ENCODE measurements at places on chromosomes 4 and X.

DNA sequence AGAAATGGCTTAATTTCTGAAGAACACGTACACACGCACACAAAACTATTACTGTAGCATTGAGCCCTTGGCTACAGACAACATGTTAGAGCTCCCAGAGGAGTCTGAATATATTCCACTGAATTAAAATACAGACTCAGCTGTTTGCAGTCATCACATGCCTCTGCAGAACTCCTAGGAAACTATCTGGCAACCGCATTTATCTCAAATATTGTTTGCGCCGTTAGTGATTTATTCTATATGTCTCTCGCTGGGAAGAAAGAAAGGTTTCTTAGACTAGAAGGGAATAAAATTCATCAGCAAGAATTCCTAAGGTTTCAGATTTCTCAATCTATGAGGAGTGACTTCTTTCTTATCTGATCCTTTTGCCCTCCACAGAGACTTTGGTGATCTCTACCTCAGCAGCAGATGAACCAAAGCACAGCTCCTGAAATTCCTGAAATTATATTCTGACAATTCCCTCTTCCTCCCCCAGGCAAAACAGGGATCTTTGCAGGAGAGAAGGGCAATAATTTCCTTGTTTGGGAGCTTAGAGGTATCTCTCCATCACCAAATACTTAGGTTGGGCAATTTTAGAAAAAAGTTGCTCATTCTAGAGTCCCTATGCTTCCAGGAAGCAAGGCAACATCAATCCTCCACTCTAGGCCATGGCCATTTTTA lies 199.2 kb downstream of the APBB2 start:
- no peak for DNase-seq

GRCh38 chrX:43940816-43941474 lies 32.2 kb downstream of the NDP start:
- no peak for DNase-seq

- no peak for DNase-seq
Observed at GRCh38 chrX:57119416-57119815, 1.9 kb downstream of the SPIN2B start.

GRCh38 chr4:24489870-24490269 lies 94.5 kb downstream of the DHX15 start:
- DNase-seq: no peak

- DNase-seq: no peak
Observed at GRCh38 chr4:176123710-176124407, 58.2 kb downstream of the WDR17 start.

Data from stimulated activated CD4-positive, alpha-beta T cell treated with anti-CD3 and anti-CD28 coated beads, Interleukin-1b, Interleukin-23, amount 100 ng/mL, for 24 hours (primary cell).